ENCODE measurements at places on chromosomes 1 and 21. TPM values are rescaled to one million over a fixed set of nuclear protein-coding genes. Genes with fewer than 3 reads are reported as not detected.

Gene SLC6A17
- 3.2 TPM for total RNA-seq

Gene PTPRU
- 43.4 TPM for total RNA-seq

Gene ZNF670
- 3.7 TPM for total RNA-seq

Gene FCRL5
- not detected for total RNA-seq

Gene GCSAML
- total RNA-seq, result not detected

Gene LCK
- total RNA-seq, result not detected

Gene KMO
- 2.6 TPM for total RNA-seq

Gene IL10
- total RNA-seq, result not detected

Gene SPRR2F
- total RNA-seq, result not detected

Gene TNFRSF8
- 0.30 TPM for total RNA-seq

Gene SYT14
- 0.23 TPM for total RNA-seq

Gene IFNLR1
- 0.17 TPM for total RNA-seq

GRCh38 chr1:60916906-60917305 lies 165.5 kb upstream of the NFIA start:
- DNase-seq, result no peak

GRCh38 chr1:12669529-12670068 lies 25.7 kb downstream of the AADACL4 start:
- no peak for DNase-seq

DNA sequence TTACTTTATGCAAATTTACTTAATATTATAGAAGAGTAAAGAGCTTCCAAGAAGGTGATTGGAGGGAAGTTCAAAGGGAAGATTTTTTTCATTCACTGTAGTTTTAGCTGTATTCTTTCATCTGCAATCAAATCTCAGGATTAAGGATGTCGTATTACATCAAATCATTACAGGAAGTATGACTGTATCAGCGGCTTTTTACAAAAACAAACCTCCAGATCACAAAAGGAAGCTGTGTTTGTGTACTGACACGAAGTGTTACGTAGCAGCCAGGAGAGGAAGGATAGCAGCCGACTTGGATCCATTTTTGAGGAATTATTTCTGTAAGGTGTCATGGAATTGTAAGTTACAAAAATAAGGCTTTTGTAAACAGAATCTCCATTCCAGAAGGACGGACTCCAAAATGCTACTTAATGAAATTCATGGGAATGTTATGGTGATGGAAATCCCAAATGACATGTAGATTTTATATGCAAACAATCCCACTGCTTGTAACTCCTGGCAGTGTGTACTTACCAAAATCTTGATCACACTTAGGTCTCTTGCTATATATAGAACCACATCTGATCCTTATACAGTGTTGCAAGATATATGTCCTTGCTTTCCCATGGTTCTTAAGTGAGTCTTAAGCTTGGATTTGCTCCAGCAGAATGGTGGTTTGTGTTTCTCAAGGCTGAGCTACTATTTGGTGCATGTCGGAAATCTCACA lies 49.8 kb downstream of the KCNJ15 start:
- no peak for DNase-seq

GRCh38 chr1:145985502-145986439 lies 10.6 kb downstream of the TXNIP start:
- peak; percentile 65 for DNase-seq

GRCh38 chr1:59316497-59317128 lies 19.7 kb downstream of the FGGY start:
- no peak for DNase-seq

DNA sequence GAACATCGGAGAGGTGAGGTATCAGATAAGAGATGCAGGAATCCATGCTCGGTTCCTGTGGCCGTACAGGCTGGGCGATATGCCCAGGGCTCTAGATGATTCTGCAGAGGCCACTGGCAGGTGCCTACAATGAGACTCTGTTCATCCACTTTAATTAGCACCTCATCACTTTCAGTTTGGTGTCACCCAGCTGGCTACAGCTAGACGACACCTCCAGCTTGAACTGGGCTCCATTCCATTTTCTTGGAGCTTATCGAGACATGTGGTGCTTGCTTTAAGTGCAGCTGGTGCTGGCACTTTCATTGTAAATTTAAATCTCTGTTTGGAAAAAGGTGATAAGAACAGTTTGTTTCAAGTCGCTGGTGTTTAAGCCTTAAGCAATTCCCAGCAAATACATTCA lies 322.5 kb upstream of the ADGRL2 start:
- no peak for DNase-seq

- no peak for DNase-seq
These were observed 62.3 kb downstream of the GON4L start for GRCh38 chr1:155794605-155795245.

GRCh38 chr1:113818578-113818977 lies 6.3 kb upstream of the RSBN1 start:
- no peak for DNase-seq

DNA sequence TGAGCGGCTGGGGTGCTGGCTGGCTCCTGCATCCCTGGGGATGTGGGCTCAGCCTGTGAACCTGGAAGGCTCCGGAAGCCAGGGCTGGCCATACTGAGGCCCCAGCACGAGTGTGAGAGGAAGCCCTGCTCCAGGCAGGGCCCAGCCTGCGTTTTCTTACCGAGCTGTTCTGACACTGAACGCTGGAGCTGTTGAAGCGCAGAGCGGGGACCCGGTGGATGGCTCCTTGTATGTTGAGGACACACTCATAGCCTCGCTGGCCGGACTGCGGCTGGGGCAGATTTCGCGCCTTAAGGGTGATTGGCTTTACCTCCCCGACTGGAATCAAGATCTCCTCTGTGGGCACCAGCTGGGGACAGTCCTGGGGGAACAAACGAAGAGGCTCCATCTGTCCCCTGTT lies 160.0 kb downstream of the PLXNA2 start:
- DNase-seq, result no peak

GRCh38 chr1:60942896-60943638 lies 139.3 kb upstream of the NFIA start:
- DNase-seq, result no peak

- no peak for DNase-seq
These were observed 28.1 kb downstream of the IL23R start for GRCh38 chr1:67194209-67194863.

DNA sequence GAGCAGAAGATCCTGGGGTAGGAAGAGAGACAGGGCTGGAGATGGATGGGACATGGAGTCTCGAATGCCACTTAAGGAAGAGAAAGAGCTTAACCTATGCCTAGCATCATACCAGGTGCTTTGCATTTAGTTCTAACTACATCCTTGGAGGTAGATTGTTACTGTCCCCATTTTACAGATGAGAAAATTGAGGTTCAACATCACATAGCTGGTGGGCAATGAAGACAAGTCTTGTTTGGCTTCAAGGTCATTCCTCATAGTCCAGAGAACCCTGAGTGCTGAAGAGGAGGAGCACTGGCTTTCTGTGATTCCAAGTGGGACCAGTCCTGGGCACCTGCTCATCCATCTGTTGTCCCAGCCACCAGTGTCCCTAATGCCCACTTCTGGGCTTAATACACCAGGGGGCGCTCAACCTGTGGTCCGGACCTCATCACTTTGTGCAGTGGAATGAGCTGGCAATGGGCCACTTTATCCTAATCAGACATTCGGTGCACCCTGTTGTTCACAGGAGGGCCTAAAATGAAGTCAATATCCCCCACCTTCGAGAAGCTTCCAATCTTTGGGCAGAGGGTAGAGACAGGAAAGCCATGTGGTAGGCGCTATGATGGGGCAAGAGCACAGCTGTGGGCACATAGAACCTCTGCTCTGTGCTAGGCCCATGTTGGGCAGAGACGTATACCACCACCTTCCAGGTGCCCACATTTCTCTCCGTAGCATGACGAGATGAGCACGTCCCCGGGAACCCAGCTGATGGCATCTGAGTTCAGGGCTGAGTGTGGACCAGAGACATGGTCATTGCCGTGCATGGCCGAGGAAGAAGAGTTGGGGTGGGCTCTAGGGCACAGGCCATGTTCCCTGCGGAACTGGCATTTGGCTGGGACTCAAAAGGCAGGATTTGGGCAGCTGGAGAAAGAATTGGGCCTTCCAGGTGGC lies 9.2 kb downstream of the RPS6KA1 start:
- no peak for DNase-seq

GRCh38 chr1:12204140-12204539 lies 25.7 kb upstream of the VPS13D start:
- DNase-seq, result no peak

DNA sequence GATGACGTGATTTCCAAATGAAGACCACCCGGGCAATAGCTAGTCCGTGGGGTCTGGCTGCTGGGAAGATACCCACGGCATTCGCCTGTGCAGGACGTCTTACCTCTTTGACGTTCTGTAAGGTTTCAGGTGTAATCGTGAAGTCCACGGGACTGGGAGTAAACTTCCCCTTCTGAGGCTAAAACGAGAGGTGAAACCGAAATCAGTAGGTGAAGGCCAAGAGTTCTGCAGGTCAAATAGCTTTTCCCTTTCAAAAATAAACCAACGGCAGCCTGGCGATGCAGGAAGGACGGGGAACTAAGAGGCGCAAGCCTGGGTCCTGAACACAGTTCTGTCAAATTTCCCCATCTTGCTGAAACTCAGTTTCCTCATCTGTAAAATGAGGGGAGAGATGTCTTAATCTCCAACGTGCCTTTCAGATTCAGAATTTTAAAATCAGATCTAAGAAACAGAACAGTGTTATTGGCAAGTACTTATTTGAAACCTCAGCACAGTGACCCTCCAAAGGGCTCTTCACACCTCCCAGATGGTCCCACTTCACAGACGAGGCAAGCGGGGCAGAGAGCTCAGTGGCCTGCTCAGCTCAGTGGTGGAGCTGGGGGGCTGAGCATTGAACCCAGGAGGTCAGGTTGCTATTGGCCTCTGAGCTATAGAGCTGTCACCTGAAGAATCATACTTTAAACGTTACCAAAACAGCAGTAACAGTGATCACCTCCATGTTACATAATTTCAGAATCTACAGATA lies 34.7 kb downstream of the VPS26C start:
- DNase-seq, result no peak

GRCh38 chr1:10656431-10656830 lies 140.0 kb downstream of the CASZ1 start:
- no peak for DNase-seq

- DNase-seq, result no peak
These were observed 189.3 kb downstream of the PTPRU start for GRCh38 chr1:29425631-29426030.

- no peak for DNase-seq
These were observed 143.0 kb upstream of the GRIK3 start for GRCh38 chr1:37177230-37177864.

GRCh38 chr1:204232526-204232925 lies 18.7 kb upstream of the GOLT1A start:
- DNase-seq, result no peak

GRCh38 chr1:94773931-94774422 lies 46.2 kb upstream of the SLC44A3 start:
- DNase-seq, result peak; percentile 7

GRCh38 chr21:36250423-36251075 lies 69.4 kb upstream of the MORC3 start:
- DNase-seq, result no peak

DNA sequence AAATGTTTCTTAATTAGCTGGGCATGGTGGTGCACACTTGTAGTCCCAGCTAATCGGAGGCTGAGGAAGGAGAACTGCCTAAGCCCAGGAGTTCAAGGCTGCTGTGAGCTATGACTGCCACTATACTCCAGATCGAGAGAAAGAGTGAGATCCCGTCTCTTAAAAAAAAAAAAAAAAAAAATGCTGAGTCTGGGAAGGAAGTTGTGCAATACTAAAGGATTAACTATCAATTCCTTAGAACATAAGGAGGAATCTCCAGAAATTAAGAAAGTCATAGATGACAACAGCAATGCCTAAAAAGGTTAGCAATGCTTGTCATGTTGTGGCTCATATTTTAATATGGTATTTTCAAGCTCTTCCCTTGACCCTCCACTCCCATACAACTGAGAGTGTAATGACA lies 5.3 kb downstream of the LUZP1 start:
- DNase-seq, result no peak

DNA sequence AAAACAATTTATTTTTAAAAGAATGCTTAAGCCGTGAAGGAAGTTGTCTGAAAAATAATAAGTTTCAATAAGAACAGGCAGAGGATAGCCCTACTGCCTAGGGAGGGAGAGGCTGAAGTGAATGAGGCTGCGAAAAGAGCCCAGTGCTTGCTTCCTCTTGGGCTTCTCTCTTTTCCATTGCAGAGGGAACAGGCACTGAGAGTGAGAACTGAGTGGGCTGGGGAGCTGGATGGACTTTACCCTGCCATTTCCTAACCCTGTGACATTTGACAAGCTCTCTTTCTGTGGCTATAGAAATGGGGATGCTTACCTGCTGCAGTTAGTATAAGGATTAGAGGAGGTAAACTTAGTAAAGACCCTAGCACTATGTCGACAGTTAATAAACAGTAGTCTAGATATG lies 30.0 kb downstream of the TENT5C start:
- no peak for DNase-seq

DNA sequence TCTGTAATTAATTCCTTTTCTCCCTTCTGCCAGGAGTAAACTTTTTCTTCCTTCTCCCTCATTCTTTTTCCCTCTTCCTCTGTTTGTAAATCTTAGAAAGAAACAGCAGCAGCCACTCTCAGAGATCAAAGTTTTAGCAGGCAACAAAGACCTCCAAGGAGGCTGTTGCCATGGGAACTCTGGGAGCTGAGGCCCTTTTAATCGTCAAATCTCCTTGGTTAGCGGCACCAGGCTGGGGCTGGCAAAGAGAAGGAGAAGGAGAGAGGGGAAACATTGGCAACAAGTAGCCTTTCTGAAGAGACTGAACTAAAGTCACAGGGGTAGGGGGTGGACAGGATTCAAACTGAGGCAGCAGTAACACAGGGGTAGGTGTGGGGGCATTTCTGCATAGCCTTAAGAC lies 25.2 kb downstream of the ILDR2 start:
- DNase-seq, result no peak

DNA sequence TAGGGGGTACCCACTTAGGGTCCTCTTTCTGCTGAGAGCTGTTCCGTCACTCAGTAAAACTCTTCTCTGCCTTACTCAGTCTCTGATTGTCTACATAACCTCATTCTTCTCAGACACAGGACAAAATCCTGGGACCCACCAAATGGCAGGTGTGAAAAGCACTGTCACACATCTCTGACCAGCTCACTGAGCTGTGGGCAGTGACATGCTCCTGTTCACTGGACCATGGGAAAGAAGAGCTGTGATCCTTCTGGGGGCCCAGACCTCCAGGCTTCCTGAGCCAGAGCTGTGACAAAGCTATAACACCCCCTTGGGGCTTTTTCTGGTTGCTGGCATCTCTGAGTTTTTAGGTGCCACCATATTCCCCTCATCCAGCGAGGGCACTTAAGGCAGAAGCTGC lies 115.7 kb downstream of the NTPCR start:
- DNase-seq, result peak; percentile 55

DNA sequence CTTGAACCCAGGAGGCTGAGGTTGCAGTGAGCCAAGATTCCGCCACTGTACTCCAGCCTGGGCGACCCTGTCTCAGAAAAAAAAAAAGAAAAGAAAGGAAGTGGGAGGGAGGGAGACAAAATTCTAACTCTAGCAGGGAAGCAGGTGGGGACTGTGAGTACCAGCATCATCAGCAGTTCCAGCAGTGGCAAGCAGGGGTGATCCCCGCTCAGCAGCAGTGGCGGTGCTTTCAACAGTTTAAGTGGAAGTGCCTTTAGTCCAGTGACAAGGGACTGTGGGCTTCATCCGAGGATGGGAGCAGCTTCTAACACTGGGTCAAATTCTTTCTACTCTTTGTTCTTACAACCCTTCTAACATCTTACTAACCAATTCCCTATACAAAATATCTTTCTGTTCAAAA lies 858.1 kb upstream of the ADAMTS5 start:
- no peak for DNase-seq
